B cell (primary cell): ENCODE measurements at places on chromosomes 2 and 18. TPM values are rescaled to one million over a fixed set of nuclear protein-coding genes. Genes with fewer than 3 reads are reported as not detected.

- no peak overlapping the region for H3K27ac ChIP-seq
- no peaks in the 10 kb centered on the region for H3K27me3 ChIP-seq
- no peak overlapping the region for H3K4me3 ChIP-seq
- H3K4me1 ChIP-seq, result no peaks in the 10 kb centered on the region
These were observed 31.9 kb downstream of the C1QL2 start for GRCh38 chr2:119126650-119127049.

DNA sequence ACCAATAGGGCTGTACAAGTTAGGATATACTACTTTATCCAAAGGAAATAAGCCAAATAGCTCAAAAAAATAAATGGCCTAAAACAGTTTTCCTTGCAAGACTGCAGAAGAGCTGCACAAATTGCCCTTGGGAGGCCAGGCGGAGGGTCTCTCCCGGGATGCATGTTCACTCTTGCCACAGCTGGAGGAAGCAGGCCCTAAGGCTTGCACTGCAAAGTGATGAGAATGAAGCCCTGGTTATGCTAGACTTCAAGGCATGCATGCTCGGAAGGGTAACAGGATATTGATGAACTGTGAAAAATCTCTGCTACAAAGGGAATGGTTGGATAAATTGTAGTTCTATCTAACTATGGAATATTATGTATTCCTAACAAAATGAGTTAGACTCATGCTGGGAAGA lies 27.5 kb upstream of the LDLRAD4 start:
- no peaks in the 10 kb centered on the region for H3K36me3 ChIP-seq
- DNase-seq, result no peak
- H3K27ac ChIP-seq, result no peak overlapping the region
- H3K27me3 ChIP-seq, result peaks cover 3% of the 10 kb centered on the region

DNA sequence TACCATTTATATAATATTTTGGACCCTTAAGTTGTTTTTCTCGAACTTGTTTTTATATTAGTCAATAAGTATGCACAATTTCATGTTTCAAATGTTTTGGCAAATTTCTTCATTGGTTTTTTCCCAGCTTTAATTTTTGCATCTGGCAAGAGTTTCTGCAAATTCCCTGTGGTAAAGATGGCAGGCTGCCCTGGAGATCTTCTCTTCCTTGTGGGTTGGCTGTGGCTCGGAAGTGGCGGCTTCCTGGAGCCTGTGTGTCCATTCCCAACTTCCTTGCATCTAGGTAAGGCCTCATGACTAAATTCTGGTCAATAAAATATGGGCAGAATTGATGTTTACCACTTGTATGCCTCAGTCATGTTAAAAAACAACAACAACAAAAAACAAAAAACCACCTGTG lies 818.6 kb downstream of the EPHA4 start:
- H3K4me3 ChIP-seq, result no peak overlapping the region
- no peaks in the 10 kb centered on the region for H3K36me3 ChIP-seq
- no peak for DNase-seq
- H3K27me3 ChIP-seq, result no peaks in the 10 kb centered on the region
- no peak overlapping the region for H3K27ac ChIP-seq

DNA sequence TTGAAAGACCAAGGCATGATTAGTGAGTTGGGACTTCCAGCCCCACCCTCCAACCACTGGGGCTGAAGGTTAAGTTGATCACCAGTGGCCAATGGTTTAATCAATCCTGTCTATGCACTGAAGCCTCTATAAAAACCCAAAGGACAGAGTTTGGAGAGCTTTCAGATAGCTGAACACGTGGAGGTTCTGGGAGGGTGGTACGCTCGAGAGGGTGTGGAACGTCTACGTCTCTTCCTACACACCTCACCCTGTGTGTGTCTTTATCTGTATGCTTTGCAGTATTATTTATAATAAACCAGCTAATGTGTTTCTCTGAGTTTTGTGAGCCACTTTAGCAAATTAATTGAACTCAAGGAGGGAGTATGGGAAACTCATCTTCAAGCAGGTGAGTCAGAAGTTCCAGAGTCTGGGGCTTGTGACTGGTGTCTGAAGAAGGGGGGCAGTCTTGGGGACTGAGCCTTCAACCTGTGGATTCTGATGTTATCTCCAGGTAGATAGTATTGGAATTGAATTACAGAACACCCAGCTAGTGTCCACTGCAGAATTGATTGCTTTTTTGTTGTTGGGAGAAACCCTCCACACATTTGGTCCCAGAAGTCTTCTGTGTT lies 20.3 kb downstream of the ACTR3 start:
- no peak for DNase-seq
- H3K27me3 ChIP-seq, result no peaks in the 10 kb centered on the region
- no peak overlapping the region for H3K4me3 ChIP-seq

DNA sequence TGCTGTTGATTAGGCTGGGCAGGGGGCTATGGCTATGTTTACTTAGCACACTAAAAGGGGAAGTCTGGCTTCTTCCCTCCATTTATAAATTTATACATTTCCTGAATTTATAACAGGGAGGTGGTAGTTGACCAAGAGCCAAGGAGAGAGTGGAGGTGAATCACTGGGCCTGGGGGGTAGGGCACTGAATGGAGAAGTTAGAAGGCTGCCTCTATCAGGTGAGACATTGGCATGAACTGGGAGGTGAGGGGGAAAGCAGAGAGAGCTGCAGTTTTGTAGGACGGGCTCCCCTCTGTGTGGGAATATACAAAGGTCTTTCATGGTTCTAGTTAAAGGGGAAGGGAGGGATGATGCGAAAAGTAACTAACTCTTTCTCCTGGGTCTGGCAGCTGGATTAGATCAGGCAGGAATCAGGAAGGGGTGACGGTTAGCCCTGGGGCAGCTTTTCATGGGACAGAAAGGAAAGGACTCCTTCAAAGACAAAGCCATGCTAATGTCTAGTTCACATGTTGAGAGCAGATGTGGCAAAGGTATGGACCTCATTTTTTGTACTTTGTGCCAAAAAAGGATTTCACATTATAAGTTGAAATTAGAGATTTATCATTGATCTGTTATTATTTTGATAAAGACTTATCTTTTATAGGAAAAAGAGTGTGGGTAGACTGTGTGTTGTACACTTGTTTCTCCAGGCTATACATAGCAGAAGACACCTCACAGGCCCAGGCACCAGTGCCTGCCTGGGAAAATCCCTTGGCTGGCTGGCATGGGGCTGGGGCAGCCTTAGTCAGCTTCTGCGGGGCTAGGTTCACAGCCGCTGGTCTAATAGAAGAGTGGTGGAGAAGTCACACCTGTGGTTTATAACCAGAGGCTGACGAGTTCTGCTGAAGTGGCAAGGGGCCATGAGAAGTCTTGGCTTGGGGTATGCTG lies 158.7 kb downstream of the CLIP4 start:
- no peaks in the 10 kb centered on the region for H3K27me3 ChIP-seq
- DNase-seq, result no peak
- no peaks in the 10 kb centered on the region for H3K36me3 ChIP-seq
- no peak overlapping the region for H3K4me3 ChIP-seq
- no peak overlapping the region for H3K27ac ChIP-seq

DNA sequence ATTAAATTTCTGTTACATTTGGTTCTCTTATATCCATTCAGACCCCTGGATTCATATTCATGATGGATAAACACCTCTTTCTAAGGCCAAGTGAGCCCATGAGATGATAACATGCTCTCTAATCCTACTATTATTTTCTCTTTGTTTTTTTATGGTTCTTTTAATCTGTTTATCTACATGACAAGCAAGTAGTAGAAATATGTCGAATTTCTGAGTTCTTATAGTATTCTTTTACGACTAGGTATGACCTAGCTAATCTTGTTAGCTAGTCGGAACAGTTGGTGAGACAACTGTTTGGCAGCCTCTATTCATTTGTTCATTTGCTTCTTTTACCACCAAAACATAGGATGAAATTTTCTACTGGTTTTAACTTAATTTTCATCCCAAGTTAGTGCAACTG lies 98.1 kb upstream of the SCG2 start:
- no peaks in the 10 kb centered on the region for H3K36me3 ChIP-seq
- H3K4me3 ChIP-seq, result no peak overlapping the region
- no peak overlapping the region for H3K27ac ChIP-seq
- H3K4me1 ChIP-seq, result no peaks in the 10 kb centered on the region
- no peak for DNase-seq

GRCh38 chr18:77478646-77479442 lies 229.2 kb downstream of the GALR1 start:
- no peak overlapping the region for H3K4me3 ChIP-seq
- H3K27me3 ChIP-seq, result no peaks in the 10 kb centered on the region
- H3K4me1 ChIP-seq, result no peaks in the 10 kb centered on the region
- no peak for DNase-seq
- H3K27ac ChIP-seq, result no peak overlapping the region

DNA sequence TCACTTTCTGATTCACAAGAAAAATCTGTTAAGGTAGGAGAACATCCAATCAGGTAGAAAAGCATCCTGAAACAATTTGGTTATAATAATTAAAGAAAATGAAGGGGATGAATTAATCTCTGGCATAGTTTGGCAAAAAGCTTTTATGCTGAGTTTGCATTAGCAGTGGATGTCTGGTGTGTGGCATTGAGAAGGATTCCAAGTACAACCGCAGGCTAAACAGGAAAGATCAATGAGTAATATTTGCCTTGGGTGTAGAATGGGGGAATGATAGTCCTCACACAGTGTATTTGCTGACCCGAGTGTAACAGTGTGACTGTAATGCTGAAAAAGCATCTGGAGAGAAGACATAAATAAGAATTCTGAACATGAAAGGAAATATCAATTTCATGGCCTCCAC lies 68.3 kb upstream of the SESTD1 start:
- no peak for DNase-seq
- no peaks in the 10 kb centered on the region for H3K27me3 ChIP-seq
- H3K27ac ChIP-seq, result no peak overlapping the region

DNA sequence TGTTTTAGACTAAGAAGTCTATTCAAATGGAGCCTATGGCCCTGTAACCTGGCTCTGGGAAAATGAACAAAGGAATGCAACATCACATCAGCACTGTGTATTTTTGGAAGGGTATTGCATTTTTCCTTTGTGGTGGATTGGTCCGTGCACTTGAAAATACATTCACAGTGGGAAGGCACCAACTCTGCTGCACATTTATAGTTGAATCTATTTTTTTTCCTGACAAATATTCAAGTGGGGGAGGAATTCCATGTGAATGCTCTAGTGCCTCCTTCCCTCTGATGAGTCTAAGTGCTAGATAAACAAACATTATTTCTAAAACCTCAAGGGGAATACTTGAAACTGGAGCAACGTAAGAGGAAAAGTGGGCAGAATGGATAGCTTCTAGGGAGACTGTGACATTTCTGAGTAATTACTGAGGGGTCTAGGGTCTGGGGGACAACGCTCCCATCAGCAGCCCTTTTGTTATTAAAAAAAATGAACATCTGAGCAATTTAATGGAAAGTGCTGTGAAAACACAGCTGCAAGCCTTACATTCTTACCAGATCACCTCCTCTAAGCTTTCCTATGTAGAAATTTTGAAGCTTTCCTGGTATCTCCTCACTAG lies 208.2 kb downstream of the SLC8A1 start:
- H3K27me3 ChIP-seq, result no peaks in the 10 kb centered on the region
- H3K36me3 ChIP-seq, result no peaks in the 10 kb centered on the region
- H3K4me1 ChIP-seq, result no peaks in the 10 kb centered on the region
- no peak overlapping the region for H3K27ac ChIP-seq
- no peak for DNase-seq

DNA sequence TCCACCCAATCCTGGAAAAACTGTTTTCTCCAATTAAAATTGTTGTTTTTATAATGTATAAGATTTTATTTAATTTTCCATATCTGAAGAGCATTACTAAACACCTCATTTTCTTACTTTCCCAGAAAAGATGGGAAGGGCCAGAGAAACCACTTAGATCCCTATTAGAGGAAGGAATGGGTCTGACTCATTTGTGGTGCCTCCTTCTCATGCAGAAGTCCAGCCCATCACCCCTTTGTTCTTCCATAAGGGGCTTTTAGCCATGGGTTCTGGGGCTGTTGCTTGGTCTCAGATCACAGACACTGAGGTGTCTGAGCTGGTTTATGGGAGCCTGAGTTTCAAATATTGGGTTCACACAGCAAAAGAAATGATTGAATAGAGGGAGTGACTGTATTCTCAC lies 152.2 kb downstream of the ESCO1 start:
- no peak for DNase-seq
- H3K4me3 ChIP-seq, result no peak overlapping the region
- no peaks in the 10 kb centered on the region for H3K36me3 ChIP-seq
- no peaks in the 10 kb centered on the region for H3K27me3 ChIP-seq
- no peaks in the 10 kb centered on the region for H3K4me1 ChIP-seq
- no peak overlapping the region for H3K27ac ChIP-seq

DNA sequence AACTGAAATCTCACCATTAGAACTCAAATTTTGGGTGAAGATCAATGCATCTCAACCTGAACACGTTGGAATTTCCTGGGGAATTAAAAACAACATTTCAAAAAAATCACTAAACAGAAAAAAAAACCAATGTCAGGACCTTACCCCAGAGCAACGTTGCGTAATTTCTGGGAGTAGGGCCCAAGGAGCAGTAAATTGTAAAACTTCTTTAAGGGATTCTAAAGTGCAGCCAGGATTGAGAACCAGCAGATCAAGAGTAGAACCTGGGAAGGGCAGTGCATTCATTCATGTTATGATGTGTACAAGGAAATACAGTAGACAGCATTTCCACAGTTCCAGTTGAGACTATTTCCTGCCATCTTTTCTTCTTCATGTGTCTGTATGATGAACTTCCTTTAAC lies 56.9 kb downstream of the RHBDD1 start:
- H3K27me3 ChIP-seq, result no peaks in the 10 kb centered on the region
- no peak overlapping the region for H3K4me3 ChIP-seq
- peaks cover 21% of the 10 kb centered on the region for H3K36me3 ChIP-seq
- DNase-seq, result no peak

Gene SLC4A5
- polyA plus RNA-seq, result 2.7 and 3.3 TPM in 2 replicates

Gene ASPRV1
- 0.68 and 1.1 TPM in 2 replicates for polyA plus RNA-seq

Gene CGREF1
- polyA plus RNA-seq, result not detected in 2 replicates

Gene ABCG5
- polyA plus RNA-seq, result not detected in 2 replicates
